ENCODE measurements at places on chromosomes 11 and 22.

DNA sequence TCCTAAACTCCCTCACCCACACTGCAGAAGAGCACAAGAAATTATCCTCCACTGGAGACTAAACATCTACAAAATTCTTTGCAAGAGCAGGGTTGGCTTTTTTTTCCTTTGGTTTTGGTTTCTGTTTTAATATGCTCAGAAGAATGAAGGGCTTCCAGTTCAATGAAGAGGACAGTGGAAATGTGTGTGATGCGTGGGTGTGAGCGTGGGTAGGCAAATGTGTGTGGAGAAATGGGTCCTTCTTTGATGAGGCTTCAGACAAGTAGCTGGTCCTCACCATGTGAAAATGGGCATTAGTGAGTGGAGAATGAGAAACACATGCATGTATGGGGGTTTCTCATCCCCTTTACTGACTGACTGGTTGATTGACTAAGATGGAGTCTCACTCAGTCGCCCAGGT, 263.3 kb upstream of the SYN3 start:
- no peak for DNase-seq

DNA sequence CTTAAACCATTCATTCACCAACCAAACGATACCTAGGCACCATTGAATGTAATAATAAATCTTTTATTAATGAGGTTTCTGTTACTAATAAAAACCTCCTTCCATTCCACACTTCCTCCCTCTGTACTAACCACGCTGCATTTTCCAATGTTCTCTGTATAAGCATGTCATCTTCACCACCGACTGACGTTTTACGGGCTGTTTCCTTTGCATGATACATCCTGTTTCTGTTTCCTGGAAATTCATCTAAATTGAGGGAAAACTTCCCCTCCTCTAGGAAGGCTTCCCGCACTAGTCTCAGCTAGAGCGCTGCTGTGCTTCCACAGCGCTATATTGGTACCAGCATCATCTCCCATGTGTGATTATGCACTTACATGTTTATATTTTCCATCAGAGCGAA, 2.1 kb downstream of the OR4D10 start:
- no peak for DNase-seq

GRCh38 chr22:29689880-29690213, 30.0 kb upstream of the CABP7 start:
- peak; percentile 74 for DNase-seq

DNA sequence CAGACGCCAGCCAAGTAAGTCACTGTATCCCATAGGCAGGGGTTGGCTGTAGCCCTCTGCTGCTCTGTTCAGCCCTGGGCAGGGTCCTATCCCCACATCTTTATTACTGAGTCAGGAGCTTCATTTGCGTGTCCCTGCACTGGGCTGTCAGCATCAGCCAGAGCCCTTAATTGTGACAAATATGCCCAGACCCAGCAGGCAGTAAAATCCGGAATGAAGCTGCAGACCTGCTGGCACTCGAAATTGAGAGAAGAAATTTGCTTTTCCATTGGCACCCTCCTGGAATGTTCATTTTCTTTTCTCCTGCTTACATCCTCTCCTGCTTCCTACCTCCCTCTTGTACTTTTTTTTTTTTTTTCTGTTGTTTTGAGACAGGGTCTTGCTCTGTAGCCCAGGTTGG, 43.8 kb downstream of the CEP164 start:
- no peak for DNase-seq

- DNase-seq: no peak
Measured at GRCh38 chr11:50187220-50187619, 154.5 kb downstream of the OR4C45 start.

DNA sequence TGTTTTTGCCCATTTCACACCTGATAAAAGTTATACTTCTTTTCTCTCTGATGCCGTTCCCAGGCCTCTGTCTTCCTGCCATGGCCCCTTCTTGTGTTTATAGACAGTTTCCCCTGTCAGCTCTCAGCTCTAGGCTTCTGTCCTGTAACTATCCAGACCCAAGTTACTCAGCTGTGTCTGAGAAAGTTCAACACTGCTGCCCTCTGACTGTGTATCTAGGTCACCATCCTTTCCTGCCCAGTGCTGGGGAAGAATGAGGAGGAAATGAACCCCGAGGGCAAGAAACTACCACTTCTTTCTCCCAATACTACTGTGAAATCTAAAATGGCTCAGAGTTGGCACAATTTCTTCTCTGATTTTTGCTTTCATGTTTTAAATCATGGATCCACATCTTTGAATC, 29.6 kb downstream of the SNX19 start:
- no peak for DNase-seq

- no peak for DNase-seq
Measured at GRCh38 chr22:37496651-37497050, 10.5 kb upstream of the MFNG start.

DNA sequence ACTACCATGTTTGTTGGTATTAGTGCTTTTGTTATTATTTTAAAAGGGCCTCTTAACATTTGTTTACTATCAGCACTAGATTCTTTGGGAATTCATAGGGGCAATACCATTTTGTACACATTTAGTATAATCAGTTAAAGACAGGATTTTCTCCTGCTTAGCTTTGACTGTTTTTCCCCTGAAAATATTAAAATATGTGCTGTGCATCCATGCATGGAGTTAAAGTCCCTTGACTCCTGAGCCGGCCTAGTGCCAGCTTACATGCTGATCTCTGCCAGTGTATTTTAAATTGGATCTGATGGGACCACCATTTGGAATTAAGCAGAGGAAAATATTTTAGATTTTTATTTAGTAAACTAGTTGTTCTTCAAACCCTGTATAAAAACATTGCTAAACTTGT, 161.4 kb downstream of the METTL15 start:
- DNase-seq: no peak

DNA sequence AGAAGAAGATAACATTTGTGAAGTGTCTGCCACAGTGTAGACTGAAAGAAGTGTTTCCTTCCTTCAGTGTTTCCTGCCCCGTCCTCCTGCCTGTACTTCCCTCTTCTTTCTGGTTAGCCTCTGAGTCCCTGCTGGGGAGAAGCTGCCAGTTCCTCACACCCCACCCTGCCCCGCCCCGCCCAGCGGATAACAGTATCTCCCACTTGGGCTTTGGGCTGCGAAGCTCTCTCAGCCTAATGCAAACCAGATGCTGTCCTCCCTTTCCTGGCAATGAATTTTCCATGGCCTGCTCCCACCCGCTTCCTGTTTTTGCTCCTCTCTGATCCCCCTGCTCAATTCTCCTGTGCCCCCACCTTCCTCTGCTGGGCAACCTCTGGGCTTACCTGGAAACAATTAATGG, 5.2 kb upstream of the RAB3IL1 start:
- peak; percentile 90 for DNase-seq

DNA sequence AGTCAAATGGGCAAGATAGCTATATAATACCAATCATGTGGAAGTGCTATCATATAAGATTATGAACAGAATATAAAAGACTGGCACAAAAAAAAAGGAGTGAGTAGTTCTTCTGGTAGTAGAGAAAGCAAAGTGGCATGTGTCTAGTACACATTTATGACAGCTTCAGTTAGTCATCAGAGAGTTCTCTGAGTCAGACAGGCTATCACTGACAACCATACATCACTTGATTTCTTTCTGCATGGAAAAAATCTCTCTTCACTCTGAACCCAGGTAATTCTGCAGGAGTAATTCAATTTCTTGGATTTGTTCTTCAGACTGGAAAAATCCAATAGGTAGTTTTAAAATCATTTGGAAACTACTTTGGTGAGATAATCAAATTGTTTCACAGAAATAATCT, 286.8 kb upstream of the ANO3 start:
- no peak for DNase-seq

GRCh38 chr11:14593671-14594070, 49.9 kb upstream of the PDE3B start:
- DNase-seq: no peak

- no peak for DNase-seq
Measured at GRCh38 chr22:39733191-39733590, 160.4 kb downstream of the ENTHD1 start.

DNA sequence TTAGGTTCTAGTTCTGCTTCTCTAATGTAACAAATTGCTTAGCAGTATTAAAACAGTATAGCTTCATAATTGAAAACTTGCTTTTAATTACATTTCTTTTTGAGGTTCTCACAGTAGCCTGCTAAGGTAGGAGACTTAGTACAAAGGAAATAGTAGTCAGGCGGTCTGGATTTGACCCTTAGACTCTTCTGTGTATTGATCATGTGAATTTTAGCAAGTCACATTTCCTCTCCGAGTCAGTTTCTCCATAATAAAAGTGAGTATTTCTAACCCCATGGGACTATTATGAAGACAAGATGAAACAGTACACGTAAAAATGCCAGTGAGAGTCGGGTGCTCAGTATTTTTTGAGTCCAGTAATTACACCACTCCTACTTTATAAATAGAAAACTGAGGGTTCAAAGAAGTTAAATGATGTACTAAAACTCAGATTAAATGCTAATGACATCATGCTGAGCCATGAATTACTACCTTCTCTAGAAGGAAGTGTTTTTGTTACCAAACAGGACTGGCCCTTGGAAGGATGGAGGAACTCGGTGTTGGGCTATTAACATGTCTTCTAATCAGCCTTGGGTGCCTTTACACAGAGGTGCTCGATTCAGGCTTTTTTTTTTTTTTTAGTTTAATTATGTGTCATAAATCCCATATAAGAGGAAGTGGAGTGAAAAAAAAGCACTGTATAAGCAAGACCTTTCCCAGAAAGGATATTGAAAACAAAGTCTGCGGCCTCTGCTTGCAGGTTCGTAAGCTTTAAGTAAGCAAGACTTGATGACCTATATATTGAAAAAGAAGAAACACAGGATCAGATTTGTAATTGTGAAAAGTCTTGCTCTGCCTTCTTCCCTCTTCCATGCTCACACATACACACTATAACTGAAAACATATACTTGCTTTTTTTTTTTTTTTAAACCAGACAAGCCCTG, 109.0 kb downstream of the EMSY start:
- no peak for DNase-seq

DNA sequence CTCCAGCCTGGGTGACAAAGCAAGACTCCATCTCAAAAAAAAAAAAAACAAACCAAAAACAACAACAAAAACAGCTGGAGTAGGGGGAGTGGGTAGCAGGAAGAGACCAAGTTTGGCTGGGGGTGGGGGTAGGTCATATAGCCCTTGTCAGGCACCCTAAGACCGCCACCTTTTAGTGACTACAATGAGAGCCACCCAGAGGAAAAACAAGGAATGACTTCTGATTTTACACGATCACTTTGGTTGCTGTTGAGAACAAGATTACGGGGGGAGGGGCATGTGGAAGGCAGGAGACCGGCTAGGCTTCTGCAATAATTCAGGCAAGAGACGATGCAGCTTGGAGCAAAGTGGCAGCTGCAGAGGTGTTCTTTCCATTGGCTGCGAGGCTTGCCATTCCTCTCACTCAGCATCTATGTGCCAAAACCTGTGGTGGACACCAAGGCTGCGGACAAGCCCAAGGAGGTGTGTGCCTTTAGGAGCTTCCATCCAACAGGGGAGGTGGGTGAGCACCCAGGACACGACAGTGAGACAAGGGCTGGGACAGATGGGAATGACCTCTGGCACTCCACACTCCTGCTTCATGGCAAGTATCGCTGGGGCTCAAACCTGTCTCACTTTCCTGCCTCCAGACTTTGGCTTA, 1.7 kb downstream of the RPS19BP1 start:
- DNase-seq: no peak

- DNase-seq: peak; percentile 44
Measured at GRCh38 chr11:2698386-2699184, 1.2 kb downstream of the KCNQ1OT1 start.
